ENCODE measurements at places on chromosomes 4 and X. TPM values are rescaled to one million over a fixed set of nuclear protein-coding genes. Genes with fewer than 3 reads are reported as not detected.

GRCh38 chr4:52243367-52243766 is 192.3 kb downstream of the SPATA18 start:
- no peak for DNase-seq
- no peak overlapping the region for H3K27ac ChIP-seq
- no peaks in the 10 kb centered on the region for H3K27me3 ChIP-seq
- H3K4me3 ChIP-seq, result no peak overlapping the region

- no peak overlapping the region for H3K27ac ChIP-seq
- no peak overlapping the region for H3K4me3 ChIP-seq
- no peak for DNase-seq
- no peaks in the 10 kb centered on the region for H3K27me3 ChIP-seq
- no peaks in the 10 kb centered on the region for H3K36me3 ChIP-seq
Observed at GRCh38 chrX:72477781-72478181, 94.9 kb downstream of the HDAC8 start.

GRCh38 chr4:119585771-119586170 is 42.8 kb downstream of the PDE5A start:
- DNase-seq, result no peak
- H3K4me1 ChIP-seq, result peaks cover 5% of the 10 kb centered on the region
- no peaks in the 10 kb centered on the region for H3K27me3 ChIP-seq
- 0 out of 2 replicates have a peak, but pooled peaks cover 5% of the 10 kb centered on the region for H3K36me3 ChIP-seq
- H3K4me3 ChIP-seq, result no peak overlapping the region
- no peak overlapping the region for H3K27ac ChIP-seq

PNMA3 gene
- 8.5 TPM for total RNA-seq

PRRG1 gene
- 7.0 TPM for total RNA-seq

- H3K4me3 ChIP-seq, result no peak overlapping the region
- H3K36me3 ChIP-seq, result no peaks in the 10 kb centered on the region
- no peaks in the 10 kb centered on the region for H3K4me1 ChIP-seq
- DNase-seq, result no peak
Observed at GRCh38 chr4:68718447-68719074, 48.1 kb upstream of the UGT2B15 start.
